ENCODE measurements at places on chromosomes 2 and 18.

DNA sequence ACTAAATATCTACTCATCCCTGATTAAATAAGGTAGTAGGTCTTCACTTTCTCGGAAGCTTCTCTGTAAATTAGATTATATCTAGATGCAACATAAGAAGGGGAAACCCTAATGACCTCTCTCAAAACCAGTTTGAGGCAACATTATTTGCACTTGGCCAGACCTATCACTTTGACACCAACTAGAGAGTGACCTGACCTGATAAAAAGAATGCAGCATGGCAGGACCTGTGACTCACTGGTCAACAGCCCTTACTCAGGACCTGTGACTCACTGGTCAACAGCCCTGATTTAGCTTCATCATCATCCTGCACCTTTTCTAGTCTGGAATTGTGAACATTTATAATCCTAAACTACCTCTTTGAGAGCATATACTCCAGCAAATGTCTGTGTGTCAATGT lies 1957.7 kb upstream of the CELF4 start:
- no peak for DNase-seq

DNA sequence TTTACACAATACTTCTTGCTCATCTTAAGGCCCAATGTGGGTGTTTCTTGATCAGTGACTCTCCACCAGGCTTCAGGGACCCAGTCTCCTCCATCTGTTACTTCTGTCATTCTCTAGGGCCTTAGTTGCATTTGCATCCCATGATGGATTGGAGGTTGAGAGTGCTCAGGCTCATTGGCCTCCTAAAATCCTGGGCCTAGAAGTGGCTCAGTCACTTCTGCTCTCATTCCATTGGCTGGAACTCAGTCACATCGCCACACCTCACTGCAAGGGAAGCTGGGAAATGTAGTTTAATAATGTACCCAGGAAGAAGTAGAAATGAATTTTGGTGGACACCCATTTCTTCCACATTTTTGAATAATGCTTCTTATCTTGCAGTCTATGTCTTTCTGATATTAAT lies 223.5 kb downstream of the HRH4 start:
- peak; percentile 5 for DNase-seq

DNA sequence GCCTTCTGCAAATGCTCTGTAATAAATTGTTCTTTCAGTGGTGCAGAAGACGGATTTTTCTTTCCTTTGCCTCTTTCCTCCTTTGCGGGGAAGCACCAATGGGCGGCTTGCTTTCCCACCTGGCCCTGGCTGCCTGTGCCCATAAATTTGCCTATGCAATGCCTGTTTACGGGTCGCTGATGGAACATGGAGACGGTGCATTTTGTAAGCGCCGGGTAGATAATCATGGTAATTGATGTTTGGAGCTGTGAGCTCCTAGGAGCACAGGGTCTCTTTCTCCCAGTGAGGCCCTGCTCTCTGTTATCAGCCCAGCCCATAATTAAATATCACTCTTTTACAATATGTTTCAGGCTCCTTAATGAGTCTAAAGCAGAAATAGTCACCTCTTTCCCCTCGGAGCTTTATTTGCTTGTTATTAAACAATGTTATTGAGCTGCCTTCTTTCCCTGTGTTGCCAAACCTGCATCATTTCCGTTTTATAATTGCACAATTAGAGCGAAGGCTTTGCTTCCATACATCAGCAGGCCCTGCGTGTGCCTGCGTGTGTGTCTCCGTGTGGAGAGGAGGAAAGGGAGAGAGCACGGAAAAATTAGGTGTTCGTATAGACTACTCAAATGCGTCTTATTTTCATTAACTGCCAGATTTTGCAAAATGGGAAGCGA lies 437.4 kb upstream of the POU3F3 start:
- no peak for DNase-seq

- no peak for DNase-seq
Observed at GRCh38 chr18:6486764-6487426, 72.2 kb upstream of the L3MBTL4 start.

- no peak for DNase-seq
Observed at GRCh38 chr2:31254237-31255203, 20.6 kb downstream of the EHD3 start.

DNA sequence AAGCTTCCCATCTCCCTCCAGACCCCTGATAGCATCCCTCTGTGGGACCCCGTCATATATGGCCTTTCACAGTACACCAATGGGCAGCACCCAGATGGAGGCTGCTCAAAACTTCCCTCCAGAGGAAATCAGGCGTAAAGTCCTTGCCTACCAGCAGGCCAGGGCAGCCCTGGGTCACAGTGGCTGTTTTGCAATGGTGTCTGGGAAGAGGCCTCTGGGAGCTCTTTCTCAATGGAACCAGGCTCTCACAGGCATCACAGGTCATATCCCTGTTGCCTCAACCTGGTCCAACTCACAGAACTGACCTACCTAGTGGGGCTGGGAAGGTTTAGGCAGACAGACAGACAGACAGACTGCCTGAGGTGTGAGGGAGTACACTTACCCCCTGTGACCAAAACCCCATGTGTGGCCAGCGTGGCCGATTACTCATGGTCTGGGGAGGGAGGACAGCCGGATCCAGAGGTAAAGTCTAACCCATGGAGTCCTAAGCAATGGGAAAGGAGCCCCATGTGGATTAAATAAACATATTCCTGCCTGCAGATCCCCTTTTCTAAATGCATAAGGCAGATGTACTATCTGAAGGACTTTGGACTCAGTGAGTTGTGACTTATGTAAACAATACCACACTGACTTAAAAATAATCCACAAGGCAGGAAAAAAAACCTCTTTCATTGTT lies 58.2 kb downstream of the BCL2L11 start:
- DNase-seq = no peak

GRCh38 chr2:16140771-16141640 lies 200.7 kb downstream of the MYCN start:
- no peak for DNase-seq

DNA sequence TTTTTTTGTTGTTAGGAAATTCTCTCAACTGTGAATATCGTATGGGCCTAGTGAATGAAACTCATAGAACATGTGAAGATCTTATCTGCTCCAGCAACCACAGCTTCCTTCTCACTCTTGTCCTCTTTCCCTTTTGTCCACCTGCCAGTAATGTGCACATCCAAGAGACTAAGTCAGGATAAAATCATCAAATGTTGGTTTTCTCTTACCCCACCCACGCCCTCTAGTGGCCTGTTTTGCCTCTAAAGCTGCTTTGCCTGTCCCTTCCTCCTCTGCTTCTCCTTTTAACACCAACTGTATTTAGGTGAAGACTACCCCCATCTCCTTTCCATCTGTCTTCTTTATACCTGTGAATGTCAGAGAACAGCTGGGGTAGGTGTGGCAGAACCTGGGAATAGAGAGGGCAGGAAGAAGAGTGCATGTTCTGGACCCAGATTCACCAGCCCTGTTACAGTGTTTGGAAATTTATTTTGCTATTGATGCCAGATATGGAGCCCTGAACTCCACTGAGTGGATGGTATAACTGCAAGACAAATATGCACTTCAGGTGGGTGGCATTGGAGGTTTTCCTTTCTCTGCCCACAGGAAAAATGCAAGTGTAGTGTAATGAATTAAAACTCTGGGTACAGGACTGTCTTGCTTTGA lies 8.4 kb upstream of the MGAT5 start:
- DNase-seq = peak; percentile 45

- DNase-seq = no peak
Observed at GRCh38 chr2:175884697-175885393, 117.2 kb downstream of the LNPK start.

GRCh38 chr2:241033994-241034393 lies 35.6 kb downstream of the SNED1 start:
- DNase-seq = no peak

DNA sequence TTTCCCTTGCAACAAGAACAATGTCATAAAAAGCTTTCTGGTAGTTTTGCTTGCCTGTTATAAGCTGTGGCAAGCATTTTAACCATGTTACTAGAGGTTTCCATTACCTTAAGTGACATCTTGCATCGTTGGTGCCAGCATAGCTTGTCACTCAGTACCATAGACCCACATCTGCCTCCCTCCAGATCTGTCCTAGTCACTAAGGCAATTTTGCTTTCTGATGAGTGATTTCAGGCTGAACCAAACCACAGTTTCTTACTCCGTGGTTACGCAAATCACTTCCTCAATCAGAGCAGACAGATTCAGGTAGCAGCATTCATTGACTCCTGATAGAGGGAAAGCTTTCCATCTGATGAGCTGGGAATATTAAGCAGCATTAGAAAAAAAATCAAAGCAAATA lies 1057.5 kb upstream of the FAM98A start:
- no peak for DNase-seq

GRCh38 chr2:136798766-136799165 lies 33.4 kb downstream of the THSD7B start:
- DNase-seq = no peak

GRCh38 chr2:13474538-13474937 lies 757.8 kb downstream of the TRIB2 start:
- DNase-seq = no peak

GRCh38 chr2:234257859-234258561 lies 207.5 kb downstream of the SPP2 start:
- DNase-seq = no peak

DNA sequence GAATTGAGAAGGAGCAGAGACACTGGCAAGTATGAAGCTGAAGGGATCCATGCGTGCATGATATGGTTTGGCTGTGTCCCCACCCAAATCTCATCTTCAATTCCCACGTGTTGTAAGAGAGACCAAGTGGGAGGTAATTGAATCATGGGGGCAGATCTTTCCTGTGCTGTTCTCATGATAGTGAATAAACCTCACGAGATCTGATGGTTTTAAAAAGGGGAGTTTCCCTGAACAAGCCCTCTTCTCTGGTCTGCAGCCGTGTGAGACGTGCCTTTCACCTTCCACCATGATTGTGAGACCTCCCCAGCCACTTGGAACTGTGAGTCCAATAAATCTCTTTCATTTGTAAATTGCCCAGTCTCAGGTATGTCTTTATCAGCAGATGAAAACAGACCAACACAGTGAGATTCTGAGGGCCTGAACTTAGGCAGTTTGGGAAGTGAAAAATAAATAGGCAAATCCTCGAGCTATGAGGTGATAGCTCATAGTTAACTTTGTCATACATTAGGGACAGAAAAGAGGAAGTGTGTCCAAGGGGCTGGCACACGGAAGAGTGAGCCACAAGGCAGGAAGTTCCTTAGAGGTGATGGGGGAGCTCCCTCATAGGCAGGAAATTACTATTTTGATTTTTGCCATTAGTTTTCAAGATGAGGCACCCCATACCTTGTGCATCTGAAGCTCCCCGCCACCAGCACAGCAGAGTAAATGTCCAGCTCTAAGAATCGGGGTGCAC lies 658.8 kb upstream of the ID2 start:
- peak; percentile 38 for DNase-seq

DNA sequence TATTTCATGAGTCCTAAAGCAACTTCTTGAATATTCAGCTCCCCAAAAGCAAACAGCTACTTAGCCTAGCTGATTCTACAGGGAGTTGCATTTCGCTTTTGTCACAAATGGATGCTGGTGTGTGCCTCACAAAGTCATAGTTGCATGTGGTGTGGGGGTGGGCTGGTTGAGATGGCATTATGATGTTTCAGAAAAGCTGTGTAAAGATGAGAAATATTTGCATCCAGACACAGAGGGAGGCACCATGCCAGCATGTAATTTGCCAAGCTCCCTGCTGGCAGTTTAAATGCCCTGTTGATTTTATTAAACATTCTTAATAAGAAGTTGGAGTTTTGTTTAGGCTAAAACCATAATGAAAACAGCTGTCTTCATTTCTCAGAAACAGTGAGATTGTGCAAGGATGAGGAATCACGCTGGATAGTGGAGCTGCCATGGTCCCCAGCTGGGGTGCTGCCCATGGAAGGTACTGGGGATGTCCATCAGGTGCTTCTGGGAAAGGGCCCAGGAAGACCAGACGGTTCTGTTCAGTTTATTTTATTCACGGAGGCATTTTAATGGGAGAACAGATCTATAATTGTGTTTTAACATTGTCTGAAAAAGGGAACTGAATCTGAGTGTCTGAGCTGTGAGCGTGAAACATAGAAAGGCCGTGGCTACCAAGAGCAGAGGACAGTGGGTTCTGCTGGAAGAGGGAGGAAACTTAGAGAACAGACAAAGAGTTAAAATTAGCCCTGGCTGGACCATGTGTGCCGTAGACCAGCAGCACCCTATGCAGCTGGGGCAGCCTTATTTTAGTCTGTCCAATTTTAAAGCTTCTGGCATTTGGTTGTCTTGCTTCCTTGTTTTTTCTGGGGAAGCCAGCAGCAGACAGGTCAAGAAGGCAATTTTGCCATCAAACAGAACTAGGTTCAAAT lies 177.1 kb downstream of the FAM210A start:
- peak; percentile 50 for DNase-seq

DNA sequence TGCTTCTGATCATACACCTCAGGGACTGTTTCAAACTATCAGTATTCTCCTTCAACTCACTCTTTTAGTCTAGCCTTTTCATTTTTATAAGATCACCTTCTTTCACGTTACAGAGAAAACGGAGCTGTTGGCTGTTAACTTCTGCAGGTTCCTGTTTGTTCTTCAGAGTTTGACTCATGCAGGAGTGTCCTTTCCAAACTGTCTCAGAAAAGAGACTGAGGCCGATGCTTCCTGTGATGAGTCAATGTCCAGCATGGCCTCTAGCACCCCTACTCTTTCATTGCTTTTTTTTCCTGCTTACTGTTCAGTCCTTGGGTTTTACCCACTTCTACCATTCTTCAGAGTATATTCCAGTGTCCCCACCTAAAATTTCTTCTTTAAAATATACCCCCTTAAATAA lies 240.8 kb upstream of the RGPD4 start:
- no peak for DNase-seq

DNA sequence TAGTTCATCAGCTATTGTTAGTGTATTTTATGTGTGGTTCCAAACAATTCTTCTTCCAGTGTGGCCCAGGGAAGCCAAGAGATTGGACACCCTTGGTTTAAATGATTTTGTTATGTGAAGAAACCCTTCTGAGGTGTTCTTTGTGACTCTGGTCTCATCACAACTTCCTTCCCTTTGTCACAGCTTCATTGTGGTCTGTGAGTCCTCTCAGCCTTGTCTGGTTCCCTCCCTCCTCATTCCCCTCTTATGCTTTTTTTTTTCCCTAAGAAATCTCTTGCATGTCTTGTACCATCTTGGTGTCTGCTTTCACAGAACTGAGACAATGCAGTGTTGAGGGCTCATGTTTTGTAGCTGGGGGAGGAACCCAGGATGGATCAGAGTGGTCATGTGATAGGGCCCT lies 118.9 kb downstream of the TMEM182 start:
- DNase-seq = no peak

DNA sequence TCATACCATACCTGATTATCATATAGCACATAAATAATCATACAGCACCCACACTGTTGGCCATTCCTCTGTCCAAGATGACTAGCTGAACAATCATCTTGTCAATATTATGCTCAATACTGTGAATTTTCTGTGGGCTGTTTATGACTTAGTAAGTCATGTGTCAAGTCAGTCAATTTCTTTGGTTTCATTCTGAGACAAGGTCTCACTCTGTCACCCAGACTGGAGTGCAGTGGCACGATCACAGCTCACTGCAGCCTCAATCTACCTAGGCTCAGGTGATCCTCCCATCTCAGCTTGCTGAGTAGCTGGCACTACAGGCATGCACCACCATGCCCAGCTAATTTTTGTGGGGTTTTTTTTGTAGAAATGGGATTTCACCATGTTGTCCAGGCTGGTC lies 5.7 kb downstream of the MCM6 start:
- no peak for DNase-seq
